ENCODE measurements at places on chromosomes 6 and 20. TPM values are rescaled to one million over a fixed set of nuclear protein-coding genes. Genes with fewer than 3 reads are reported as not detected.

The SNAI1 gene
- 2.0 TPM for total RNA-seq

The TREML2 gene
- not detected for total RNA-seq

The GLP1R gene
- total RNA-seq = not detected

The SLC4A11 gene
- total RNA-seq = 0.58 TPM

The RIMS4 gene
- total RNA-seq = not detected

Data from myometrial cell (primary cell).